ENCODE measurements at places on chromosomes 4 and X. TPM values are rescaled to one million over a fixed set of nuclear protein-coding genes. Genes with fewer than 3 reads are reported as not detected.

- no peaks in the 10 kb centered on the region for H3K27me3 ChIP-seq
- H3K4me1 ChIP-seq = no peaks in the 10 kb centered on the region
- H3K27ac ChIP-seq = no peak overlapping the region
- DNase-seq = no peak
- H3K4me3 ChIP-seq = no peak overlapping the region
Observed at GRCh38 chrX:64291123-64291522, 60.7 kb upstream of the ASB12 start.

DNA sequence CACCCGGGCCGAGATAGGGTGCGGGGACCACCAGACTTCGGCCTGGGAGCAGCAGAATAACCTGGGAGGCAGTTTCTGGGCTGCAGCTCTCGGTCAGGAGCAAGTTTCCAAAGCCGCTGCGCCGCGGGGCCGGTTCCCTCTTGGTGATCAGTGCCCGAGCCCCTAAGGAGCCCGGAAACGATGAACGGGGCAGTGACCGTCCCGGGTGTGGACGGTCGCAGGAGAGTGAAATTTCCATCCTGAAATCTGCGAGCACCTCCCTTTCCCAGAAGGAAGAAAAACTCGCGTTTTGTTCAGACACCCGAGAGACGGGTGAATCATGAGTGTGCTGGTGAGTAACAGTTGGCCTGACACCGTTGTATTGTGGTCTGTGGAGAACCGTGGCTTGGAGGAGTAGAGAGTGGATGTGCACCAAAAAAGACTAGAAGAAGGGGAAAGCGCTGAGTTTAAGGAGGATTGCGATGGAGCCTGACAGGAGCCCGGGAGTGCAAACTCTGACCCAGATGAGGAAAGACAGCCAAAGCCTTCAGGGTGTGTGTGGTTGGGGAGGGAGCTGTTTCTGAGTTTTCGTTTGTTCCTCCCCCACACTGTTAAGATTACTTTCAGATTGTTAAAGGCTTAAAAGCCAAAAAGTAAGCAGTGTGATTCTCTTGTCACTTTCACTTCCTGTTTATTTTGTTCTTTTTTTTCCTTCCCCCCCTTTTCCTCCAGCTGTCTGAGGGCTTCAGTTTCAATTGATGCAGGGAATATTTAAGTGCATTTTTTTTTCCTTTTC is 828 bp downstream of the MCUB start:
- peak; percentile 30 for DNase-seq
- peaks cover 14% of the 10 kb centered on the region for H3K27me3 ChIP-seq
- peak overlapping the region; percentile 90 for H3K27ac ChIP-seq
- peaks cover 25% of the 10 kb centered on the region for H3K4me1 ChIP-seq
- H3K36me3 ChIP-seq = no peaks in the 10 kb centered on the region

- H3K36me3 ChIP-seq = no peaks in the 10 kb centered on the region
- H3K4me1 ChIP-seq = no peaks in the 10 kb centered on the region
- H3K27ac ChIP-seq = no peak overlapping the region
- H3K27me3 ChIP-seq = no peaks in the 10 kb centered on the region
- no peak overlapping the region for H3K4me3 ChIP-seq
Observed at GRCh38 chr4:21625447-21625846, 323.1 kb downstream of the KCNIP4 start.

XAGE1B gene
- total RNA-seq = not detected

UCP1 gene
- total RNA-seq = not detected

DNA sequence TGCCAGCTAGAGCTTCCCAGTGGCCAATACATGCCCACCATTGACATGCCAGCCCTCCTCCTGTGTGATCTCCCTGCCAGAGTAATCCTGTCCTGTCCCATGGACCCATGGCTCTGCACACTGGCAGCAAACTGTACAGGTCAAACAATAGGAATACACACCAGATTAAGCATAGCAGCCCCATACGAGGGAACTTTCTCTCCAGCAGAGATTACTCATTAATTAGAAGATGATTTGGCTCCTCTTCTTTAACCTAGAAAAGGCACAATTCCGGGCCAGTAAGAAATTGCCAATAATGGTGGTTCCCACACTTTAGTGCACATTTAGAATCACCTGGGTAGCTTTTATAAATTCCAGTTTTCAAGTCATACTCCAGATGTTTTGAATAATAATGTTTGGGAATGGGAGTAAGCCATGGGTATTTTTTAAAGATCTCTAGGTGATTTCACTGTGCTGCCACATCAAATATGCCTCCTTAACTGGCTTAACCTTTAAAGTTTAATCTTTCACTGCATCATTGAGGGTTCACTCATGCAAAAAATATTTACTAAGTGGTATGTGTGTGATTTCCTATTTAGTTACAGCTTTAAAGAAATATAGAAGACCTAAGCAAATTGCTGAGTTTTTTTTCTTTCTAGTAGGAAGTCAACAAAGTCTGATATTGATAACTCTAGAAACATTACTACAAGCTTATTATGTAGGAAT is 277.6 kb upstream of the NWD2 start:
- no peak overlapping the region for H3K4me3 ChIP-seq
- no peak overlapping the region for H3K27ac ChIP-seq
- H3K27me3 ChIP-seq = no peaks in the 10 kb centered on the region
- H3K36me3 ChIP-seq = no peaks in the 10 kb centered on the region

SLC6A14 gene
- total RNA-seq = not detected

DNA sequence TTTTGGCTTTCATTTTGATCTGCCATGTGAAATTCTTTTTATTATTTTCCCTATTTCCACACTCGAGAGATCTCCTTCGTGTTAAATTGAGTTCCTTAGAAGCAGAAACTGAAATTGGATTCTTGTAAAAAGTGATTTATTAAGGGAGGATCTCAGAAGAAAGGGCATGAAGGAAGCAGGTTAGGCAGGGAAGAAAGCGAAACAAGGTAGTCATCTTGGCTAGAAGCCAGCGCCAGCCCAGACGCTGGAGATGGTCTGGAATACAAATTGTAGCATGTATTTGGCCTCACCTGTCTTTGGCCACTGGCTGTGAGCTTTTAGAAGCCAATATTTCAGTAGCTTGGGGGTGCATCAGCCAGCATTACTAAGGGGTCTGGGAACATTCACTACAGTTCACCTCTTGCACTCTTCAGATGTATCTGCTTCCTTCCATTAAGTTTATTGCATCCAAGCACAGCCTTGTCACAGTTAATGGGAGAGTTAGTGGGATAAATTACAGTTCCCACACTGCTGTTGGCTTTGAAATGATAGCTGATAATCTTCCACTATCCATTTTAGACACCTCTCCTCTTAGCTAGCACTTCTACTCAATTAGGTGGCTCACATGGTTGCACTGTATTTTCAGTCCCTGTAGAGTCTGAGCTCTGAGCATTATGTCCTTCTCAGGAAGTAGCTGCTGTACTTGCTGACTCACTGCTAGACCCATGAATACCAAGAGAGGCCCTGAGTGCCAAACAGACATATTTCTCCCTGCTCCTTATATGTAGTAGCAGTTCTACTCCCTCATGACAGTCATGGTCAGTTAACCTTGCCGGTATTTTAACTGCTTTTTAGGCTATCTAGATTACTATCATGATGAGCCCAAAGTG is 14.6 kb downstream of the GRXCR1 start:
- no peaks in the 10 kb centered on the region for H3K36me3 ChIP-seq
- no peaks in the 10 kb centered on the region for H3K4me1 ChIP-seq
- no peak overlapping the region for H3K4me3 ChIP-seq
- no peak overlapping the region for H3K27ac ChIP-seq
- no peak for DNase-seq

- H3K36me3 ChIP-seq = peaks cover 27% of the 10 kb centered on the region
- no peaks in the 10 kb centered on the region for H3K4me1 ChIP-seq
- no peak overlapping the region for H3K27ac ChIP-seq
- H3K4me3 ChIP-seq = no peak overlapping the region
- DNase-seq = no peak
Observed at GRCh38 chr4:128951316-128951715, 141.8 kb downstream of the JADE1 start.

STK32B gene
- total RNA-seq = 0.55 TPM

DNA sequence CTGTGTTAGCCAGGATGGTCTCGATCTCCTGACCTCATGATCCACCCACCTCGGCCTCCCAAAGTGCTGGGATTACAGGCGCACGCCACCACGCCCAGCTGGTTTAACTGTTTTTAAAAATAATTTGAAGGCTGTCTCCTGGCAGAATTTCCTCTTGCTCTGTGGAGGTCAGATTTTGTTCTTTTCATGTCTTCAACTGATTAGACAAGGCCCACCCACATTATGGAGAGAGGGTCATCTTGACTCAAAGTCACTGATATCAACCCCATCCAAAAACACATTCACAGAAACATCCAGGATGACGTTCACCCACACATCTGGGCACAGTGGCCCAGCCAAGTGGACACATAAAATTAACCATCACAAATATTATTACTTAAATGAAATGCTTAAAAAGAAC is 365.4 kb downstream of the DHRSX start:
- H3K4me1 ChIP-seq = no peaks in the 10 kb centered on the region
- DNase-seq = no peak
- no peak overlapping the region for H3K4me3 ChIP-seq
- no peaks in the 10 kb centered on the region for H3K36me3 ChIP-seq
- H3K27me3 ChIP-seq = no peaks in the 10 kb centered on the region

GRCh38 chrX:4690521-4690920 is 977.1 kb upstream of the PRKX start:
- H3K27ac ChIP-seq = no peak overlapping the region
- H3K27me3 ChIP-seq = no peaks in the 10 kb centered on the region
- H3K36me3 ChIP-seq = no peaks in the 10 kb centered on the region
- DNase-seq = no peak
- H3K4me3 ChIP-seq = no peak overlapping the region

- H3K27me3 ChIP-seq = no peaks in the 10 kb centered on the region
- DNase-seq = no peak
- H3K36me3 ChIP-seq = no peaks in the 10 kb centered on the region
Observed at GRCh38 chr4:89268679-89269078, 38.9 kb downstream of the GPRIN3 start.

BTK gene
- 1.3 TPM for total RNA-seq

GRCh38 chr4:140065393-140065792 is 88.6 kb downstream of the MAML3 start:
- H3K4me3 ChIP-seq = no peak overlapping the region
- no peak for DNase-seq

- no peak overlapping the region for H3K4me3 ChIP-seq
- no peak overlapping the region for H3K27ac ChIP-seq
- H3K36me3 ChIP-seq = no peaks in the 10 kb centered on the region
- H3K27me3 ChIP-seq = no peaks in the 10 kb centered on the region
- DNase-seq = no peak
- no peaks in the 10 kb centered on the region for H3K4me1 ChIP-seq
Observed at GRCh38 chrX:46228389-46228788, 316.8 kb downstream of the ZNF674 start.

PDGFRA gene
- 24.8 TPM for total RNA-seq

BEND2 gene
- total RNA-seq = not detected

- H3K4me1 ChIP-seq = peaks cover 19% of the 10 kb centered on the region
- H3K4me3 ChIP-seq = no peak overlapping the region
- peak; percentile 6 for DNase-seq
Observed at GRCh38 chr4:3221184-3221494, 27.8 kb upstream of the MSANTD1 start.

DNA sequence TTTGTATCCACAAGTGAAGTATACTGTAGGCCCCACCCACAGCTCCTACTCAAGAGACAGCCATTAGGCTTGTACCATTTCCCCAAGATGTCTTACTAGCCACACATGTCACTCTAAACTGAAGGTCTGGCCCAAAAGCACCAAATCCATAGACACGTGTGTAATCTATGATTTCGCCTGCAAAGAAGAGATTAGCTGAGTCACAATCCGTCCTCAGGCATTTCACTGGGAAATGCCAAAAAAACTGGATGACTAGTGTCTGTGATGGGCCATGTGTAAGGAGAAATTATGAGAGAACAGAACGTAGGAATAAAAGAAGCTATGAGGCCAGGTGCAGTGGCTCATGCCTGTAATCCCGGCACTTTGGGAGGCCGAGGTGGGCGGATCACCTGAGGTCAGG is 21.9 kb upstream of the RP2 start:
- no peaks in the 10 kb centered on the region for H3K36me3 ChIP-seq
- H3K4me3 ChIP-seq = no peak overlapping the region
- H3K4me1 ChIP-seq = no peaks in the 10 kb centered on the region

DNA sequence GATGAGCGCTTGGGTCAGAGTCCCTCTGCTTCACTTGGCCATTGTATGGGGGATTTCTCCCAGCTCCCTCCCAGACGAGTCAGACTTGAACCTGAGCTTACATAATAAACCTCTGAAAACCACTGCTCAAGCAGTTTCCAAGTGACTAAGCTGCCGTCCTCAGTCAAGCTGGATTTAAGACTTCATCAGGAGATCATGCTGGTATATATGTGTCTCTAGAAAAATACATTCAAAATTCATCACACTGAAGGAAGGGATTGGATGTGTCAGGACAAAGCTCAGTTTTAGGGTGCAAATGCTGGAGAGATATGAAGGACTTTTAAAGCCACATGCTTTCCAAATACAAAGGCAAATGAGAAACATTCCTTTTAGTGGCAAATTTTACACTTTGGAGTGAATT is 114.3 kb downstream of the QDPR start:
- H3K36me3 ChIP-seq = no peaks in the 10 kb centered on the region
- no peak for DNase-seq
- no peak overlapping the region for H3K4me3 ChIP-seq
- no peaks in the 10 kb centered on the region for H3K4me1 ChIP-seq

DNA sequence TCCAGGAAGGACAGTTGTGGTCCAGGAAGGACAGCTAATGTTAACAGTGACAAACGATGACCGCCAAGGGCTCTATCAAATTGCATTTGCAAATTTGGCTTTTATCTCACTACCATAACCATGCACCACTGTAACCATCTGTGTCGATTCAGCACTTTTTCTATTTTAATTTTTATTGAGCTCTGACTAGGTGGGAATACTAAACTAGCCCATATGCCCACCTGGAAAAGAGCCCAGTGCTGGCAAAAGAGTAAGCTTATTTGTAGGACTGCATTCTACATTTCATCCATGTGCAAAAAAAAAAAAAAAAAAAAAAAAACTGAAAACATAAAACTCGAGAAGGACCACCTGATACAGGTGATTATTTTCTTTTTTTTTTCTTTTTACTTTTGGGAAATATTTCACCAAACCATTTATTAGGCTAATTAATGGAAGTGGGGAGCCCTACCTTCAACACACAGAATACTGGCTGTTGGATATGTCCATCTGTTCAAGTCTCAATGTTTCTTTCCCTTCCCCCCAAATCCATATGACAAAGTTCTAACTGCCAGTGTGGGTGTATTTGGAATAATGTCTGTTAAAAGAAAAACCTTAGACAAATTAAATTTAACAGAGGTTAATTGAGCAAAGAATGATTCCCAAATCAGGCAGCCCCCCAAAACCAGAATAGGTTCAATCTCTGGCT is 99.5 kb upstream of the MXRA5 start:
- no peak overlapping the region for H3K4me3 ChIP-seq
- no peaks in the 10 kb centered on the region for H3K36me3 ChIP-seq
- H3K27ac ChIP-seq = no peak overlapping the region
- H3K4me1 ChIP-seq = no peaks in the 10 kb centered on the region
- no peak for DNase-seq

GRCh38 chr4:165328101-165328425 is 594 bp downstream of the MSMO1 start:
- no peaks in the 10 kb centered on the region for H3K27me3 ChIP-seq
- peak overlapping the region; percentile 67 for H3K27ac ChIP-seq
- H3K4me3 ChIP-seq = peak overlapping the region; percentile 83
- H3K36me3 ChIP-seq = no peaks in the 10 kb centered on the region

- H3K27ac ChIP-seq = no peak overlapping the region
- no peak for DNase-seq
- no peaks in the 10 kb centered on the region for H3K36me3 ChIP-seq
Observed at GRCh38 chrX:70960730-70961129, 29.8 kb upstream of the SLC7A3 start.

EMD gene
- 55.6 TPM for total RNA-seq

Data from left ventricle myocardium inferior (tissue), 1 donor.